ENCODE measurements at places on chromosomes 4 and X. TPM values are rescaled to one million over a fixed set of nuclear protein-coding genes. Genes with fewer than 3 reads are reported as not detected.

PASD1 gene
- total RNA-seq, result not detected

- DNase-seq, result no peak
Observed at GRCh38 chrX:10519278-10519677, 101.1 kb downstream of the MID1 start.

DNA sequence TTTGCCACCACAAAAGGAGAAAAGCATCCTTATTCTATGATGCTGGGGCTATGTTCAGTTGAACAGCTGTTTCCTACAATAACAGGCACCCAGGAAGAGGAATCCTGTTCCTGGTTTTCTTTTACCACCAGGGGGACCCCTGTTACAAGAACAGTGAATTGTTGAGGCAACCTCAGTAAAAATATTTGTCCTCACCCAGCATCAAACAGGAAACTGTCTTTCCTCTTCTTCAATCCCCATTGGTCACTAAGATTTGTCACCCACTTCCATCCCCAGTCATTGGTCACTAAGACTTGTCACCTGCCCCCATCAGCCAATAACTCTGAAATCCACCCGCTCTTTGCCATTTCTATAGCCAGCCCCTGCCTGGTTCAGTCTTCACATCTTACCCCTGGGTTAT lies 143.5 kb upstream of the GALNT7 start:
- DNase-seq, result peak; percentile 73

- DNase-seq, result no peak
Observed at GRCh38 chr4:151760002-151760401, 805 bp downstream of the GATB start.

DNA sequence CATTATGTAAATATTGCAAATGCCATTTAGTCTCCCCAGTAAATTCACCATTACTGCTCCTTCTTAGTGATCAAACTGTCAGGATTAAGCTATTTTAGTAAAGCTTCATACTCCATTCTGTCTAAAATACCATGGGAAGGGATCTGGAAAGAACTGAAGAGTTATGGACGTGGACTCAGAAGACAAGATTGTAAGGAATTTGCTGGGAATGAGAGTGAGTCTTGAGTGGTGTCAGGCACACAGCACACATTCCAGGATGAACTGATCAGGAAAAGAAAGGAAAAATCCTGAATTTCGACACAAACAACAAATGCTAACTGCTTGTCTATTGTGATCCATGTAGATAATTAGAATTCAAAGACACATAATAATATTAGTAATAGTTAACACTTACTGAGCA lies 311.0 kb downstream of the CENPC start:
- no peak for DNase-seq

GRCh38 chr4:76539979-76540378 lies 105.0 kb downstream of the SHROOM3 start:
- DNase-seq, result peak; percentile 52

PAGE3 gene
- not detected for total RNA-seq

DNA sequence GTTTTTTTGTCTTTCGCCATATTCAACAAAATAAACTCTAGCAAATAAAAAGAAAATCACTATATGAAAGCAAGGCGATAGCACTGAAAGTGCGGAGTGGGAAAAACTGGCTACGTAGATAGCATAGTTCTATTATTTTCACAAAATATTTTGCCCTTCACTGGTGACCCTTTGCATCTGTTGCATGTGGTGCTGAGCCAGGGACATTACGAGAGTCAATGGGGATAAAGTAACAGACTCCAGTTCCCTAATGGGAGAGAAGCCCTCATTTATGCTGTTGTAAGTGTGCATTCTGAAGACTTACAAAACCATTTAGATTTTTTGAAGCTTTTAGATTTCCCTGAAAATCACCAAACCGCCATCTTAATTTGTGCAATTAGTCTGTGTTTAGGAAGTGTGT lies 501.6 kb downstream of the PPARGC1A start:
- DNase-seq, result no peak

HAND2 gene
- total RNA-seq, result 3.8 TPM

DNA sequence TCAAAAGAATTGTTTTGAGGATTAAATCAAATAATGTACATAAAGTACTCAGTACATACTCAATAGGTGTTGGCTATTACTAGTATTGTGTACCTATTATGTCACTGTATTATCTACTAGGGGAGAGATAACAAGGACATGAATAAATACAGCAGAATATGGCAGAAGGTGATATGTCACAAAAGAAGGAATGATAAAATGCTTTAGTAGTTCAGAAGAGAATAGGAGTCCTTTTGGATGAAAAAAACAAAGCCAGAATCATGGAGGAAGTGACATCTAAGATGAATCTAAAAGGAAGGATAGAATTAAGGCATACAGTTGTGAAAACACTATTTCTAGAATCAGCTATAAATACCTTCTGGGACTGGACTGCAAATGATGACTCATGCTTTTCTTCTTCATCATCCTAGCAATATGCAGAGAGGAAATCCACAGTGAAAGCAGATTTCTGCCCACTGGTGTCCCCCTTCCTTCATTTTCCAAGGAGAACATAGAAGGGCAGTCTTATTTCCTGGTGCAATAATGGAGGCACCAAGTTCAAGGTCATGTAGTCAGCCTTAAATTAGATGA lies 98.7 kb downstream of the GLUD2 start:
- DNase-seq, result no peak

GRCh38 chrX:87755493-87755892 lies 237.9 kb downstream of the KLHL4 start:
- no peak for DNase-seq

GRCh38 chrX:2559124-2559523 lies 58.3 kb upstream of the DHRSX start:
- DNase-seq, result peak; percentile 41

H2BW2 gene
- total RNA-seq, result not detected

S100P gene
- total RNA-seq, result not detected

GRCh38 chr4:152052451-152053057 lies 291.7 kb upstream of the GATB start:
- peak; percentile 36 for DNase-seq

DNA sequence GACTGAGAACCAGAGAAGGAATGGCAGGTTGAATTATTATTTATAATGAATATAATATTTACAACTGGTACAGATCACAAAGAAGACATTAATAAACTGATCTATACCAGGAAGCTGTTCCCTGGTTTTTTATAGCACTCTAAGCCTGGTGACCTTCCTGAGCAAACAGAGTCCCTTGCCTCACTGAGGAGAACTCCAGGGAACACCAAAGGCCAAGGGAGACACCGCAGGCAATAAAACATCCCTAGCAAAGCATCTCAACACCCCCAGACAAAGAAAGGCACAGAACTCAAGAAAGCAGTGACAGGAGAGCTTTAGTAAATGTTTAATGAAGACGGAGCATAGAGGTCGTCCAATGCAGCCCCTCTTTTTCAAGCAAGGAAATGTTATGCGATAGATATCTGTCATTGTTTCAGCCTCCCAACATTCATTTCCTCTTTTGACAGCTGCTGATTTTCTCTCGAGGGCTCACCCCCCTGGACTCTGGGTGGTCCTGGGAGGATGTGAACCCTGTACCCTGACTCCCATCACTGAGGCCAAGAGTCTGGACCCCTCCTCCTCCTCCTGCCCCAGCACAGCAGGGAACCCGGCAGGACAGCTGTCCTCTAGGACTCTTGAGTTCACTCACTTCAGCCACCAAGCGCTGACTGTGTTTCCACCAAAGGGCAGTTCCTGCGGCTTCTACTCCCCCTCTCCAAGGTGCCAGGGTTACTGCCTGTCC lies 342.5 kb upstream of the GATB start:
- DNase-seq, result no peak

DNA sequence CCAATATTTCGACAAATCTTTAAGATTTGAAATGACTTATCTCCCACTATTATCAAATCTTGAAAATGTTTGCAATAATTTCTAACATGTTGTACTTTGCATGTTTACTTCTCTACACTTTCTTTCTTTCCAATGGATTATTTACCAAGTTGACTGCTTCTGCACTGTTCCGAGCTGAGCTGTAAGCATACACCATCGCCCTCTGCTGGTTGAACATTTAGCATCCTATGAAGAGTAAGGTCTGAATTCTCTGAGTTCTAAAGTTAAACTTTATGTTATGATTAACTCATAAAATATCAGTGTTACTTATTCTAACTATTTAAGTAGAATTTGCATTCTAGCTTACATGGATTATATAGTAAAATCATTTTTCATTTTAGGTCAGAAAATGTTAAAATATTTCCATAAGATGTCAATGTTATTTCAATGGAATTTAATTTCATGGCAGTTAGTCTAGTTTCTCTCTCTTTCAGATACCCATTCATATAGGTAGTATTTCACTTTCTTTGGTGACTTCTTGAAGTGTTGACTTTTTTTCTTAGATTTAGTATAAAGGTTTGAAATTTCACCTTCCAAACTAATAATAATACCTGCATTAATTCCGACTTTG lies 137.4 kb downstream of the DKK2 start:
- peak; percentile 55 for DNase-seq

YTHDC1 gene
- total RNA-seq, result 47.8 TPM

BBS12 gene
- 2.5 TPM for total RNA-seq

GRCh38 chr4:78634011-78634664 lies 82.6 kb downstream of the ANXA3 start:
- DNase-seq, result no peak

STPG2 gene
- not detected for total RNA-seq

RBM46 gene
- total RNA-seq, result not detected

PLP1 gene
- 0.83 TPM for total RNA-seq

BANK1 gene
- 0.15 TPM for total RNA-seq

- DNase-seq, result no peak
Observed at GRCh38 chr4:42644897-42645296, 12.0 kb downstream of the ATP8A1 start.

PPP1R2C gene
- not detected for total RNA-seq

HPRT1 gene
- total RNA-seq, result 47.6 TPM

TCEAL2 gene
- total RNA-seq, result not detected

TXK gene
- not detected for total RNA-seq

- no peak for DNase-seq
Observed at GRCh38 chrX:25034889-25035288, 19.1 kb upstream of the ARX start.

Data from HFFc6 (cell line).